ENCODE measurements at places on chromosomes 2 and 18.

DNA sequence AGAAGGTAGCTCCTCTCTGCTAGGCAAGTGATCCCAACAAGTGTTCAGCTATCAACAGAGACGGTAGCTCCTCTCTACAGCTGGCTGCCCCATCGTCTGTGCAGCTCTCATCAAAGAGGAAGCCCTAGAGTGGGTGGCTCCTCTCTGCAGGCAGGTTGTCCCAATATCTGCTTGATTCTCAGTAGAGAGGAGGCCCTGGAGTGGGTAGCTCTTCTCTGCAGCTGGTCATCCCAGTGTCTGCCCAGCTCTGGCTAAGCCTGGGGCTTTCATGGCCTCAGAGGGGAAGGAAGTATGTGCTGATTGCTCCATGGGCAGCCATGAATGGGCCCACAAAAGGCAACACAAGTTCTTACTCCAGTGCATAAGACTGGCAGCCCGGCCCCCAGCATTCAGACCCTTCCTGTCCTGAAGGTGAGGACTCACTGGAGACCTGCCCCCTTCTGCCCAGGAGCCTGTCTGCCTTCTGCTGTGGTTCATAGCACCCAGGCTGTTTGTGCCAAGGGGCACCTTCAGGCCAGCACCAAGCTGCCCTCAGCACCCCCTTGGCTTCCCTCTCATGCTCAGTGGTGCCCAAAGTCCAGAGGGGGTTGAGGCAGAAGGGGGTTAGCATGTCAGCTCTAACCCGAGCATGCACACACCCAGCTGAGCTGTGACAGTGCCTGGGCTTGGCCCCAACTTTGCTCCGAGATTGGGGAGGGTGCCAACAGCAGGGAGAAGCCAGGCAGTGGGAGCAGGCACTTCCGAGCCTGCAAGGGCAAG is 48.9 kb downstream of the CCDC68 start:
- no peak for DNase-seq

DNA sequence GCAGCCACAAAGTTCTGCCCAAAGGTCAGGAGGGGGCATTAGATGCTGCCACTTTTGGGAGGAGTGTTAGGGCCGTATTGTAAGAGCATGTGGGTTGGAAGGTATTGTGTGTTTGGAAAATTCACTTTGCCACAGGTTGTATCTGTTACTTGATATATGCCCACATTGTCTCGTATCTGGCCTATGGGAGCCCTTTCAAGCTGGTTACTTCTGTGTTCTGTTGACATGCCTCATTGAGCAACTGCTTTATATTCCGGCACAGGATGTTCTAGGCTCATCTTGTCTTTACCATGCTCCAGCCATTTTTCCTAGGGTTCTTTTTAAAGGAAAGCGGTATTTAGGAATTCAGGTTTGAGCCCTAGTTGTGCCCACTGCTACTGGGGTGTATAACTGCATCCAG is 6.0 kb downstream of the ADNP2 start:
- no peak for DNase-seq

DNA sequence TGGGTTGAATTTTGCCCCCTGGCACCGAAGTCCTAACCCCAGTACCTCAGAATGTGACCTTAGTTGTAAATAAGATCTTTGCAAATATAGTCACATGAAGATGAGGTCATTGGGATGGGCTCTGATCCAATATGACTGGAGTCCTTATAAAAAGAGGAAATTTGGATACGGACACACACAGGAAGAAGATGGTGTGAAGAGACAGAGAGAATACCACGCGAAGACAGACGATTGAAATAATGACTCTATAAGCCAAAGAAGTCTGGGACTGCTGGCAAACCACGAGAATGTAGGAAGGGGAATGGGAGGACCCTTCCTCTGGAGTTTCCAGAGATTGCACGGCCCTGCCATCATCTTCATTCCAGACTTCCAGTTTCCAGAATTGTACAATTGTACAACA is 98.6 kb downstream of the CPO start:
- DNase-seq, result no peak

DNA sequence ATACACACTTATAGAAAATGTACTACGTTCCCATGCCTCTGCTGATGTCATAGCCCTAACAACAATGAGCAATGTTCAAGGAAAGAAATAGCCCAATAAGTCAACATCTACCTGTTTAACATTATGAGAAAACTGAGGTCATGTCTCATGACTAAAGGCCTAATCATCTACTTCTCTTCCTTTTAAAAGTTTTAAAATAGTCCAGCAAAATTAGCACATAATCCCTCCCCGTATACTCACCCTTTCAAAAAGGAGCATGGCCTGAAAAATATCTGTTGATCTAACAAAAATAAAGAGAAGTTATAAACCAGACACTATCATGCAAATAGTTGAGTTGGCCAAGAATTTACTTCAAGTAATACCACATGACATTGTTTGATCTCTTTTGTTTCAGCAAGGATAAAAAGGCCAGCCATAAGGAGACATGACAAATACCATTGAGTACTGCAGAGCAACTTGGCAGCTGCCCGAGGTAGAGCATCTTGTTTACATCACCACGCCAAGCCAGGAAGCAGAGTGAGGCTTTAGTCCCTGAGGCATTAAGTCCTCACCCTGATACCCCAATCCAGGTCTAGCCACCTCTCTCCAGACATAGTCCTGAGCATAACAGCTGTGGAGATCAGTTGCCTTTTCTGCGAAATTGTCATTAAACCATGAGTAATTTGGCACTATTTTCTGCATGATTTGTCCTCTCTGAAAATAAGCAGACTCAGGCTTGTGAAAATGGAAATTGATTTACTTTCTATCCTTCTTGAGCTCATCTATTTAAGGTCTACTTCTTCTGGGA is 137.4 kb upstream of the ETAA1 start:
- DNase-seq, result peak; percentile 35

DNA sequence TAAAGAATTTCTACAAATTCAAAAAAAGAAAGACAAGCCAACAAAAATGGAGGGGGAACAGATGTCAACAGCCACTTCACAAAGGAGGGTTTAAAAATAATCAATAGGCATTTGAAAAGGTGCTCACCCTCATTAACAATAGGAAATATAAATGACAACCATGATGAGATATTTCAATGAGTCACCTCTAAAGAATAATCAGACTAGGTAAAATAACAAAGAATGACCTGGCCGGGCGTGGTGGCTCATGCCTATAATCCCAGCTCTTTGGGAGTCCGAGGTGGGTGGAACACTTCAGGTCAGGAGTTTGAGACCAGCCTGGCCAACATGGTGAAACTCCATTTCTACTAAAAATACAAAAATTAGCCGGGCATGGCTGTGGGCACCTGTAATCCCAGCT is 133.6 kb downstream of the KCNE4 start:
- no peak for DNase-seq

GRCh38 chr18:27311114-27311513 is 126.0 kb upstream of the CHST9 start:
- DNase-seq, result no peak

DNA sequence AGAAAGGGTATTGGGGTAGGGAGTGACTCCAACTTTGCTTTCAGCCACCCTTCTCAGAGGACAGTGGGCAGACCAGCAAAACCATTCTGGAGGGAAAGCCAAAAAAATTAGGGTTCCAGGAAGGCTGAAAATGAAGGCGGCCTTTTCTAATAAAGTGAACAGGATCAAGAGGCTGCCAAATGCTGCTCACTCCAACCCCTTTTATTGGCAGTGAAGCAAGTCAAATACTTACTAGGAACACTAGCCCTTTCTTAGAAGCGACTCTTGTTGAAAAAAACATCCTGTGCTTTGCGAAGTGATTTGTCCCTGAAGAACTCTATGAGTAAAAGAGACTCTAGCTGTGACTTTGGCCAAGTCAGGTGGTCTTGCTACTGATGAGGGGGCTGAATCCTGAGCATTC is 83.6 kb upstream of the CYP1B1 start:
- DNase-seq, result no peak

- DNase-seq, result no peak
These were observed 244.5 kb downstream of the TCF4 start for GRCh38 chr18:55343396-55344073.

DNA sequence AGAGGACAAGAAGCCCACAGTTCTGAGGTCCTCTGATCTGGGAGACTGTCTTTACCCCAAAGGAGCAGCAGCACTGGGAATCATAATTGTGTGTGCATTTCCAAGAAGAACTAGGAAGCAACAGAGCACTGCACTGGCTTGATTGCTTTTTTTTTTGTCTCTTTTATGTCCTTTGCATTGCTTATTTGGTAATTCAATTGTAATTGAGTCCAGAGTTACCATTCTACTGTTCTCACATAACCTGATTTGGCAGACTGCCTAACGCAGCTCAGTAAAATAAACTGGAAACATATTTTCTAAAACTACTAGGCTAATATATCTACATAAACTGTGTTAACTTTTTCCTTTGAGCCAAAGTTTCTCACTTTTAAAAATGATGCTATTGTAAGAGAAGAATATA is 190.3 kb upstream of the SLC8A1 start:
- no peak for DNase-seq

DNA sequence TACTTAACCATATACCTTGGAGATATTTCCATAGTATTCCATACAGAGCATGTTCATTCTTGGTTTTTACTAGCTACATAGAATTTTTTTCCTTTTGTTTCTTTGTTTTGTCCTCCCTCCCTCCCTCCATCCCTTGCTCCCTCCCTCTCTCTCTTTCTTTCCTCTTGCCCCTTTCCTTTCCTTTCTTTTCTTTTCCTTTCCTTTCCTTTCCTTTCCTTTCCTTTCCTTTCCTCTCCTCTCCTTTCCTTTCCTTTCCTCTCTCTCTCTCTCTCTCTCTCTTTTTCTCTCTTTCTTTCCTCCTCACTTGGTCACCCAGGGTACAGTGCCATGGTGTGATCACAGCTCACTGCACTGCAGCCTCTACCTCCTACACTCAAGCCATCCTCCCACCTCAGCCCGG is 28.3 kb downstream of the RPL37A start:
- DNase-seq, result no peak

DNA sequence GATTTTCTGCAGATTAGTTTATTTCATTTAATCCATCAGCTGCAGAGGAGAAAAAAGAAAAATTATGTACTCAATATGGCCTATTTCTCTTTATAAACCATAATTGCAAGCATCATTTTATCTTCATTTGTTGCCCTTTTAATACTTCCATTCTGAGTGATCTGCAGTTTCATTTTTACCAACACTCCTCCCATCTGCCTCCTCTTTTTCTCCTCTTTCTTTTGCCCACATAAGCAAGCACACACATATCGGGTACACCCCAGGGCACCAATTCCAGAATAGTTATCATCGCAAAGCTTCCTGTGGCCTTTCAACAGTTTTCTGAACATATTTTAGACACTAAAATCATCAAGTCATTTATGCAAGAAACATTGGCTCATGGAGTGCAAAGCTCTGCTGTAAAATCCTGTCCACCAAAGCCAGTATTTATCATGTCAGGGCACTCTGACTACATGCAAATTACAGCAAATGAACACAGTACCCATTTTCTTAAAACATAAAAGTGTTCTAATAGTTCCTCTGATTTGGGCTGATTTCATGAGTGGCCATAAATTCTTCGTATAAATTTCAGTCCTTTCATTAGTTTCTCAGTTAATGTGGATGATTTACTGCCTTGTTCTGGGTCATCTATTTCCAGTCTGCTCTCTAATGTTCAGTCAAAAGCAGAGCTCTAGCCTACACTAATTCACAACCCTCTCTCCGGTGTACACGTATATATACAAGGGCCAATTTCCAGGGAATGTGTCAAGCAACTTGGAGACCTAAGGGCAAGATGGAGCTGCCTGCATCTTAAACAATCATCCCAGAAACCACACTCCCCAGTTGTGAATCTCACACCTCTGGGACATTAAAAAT is 281.3 kb downstream of the STK39 start:
- DNase-seq, result no peak

- no peak for DNase-seq
These were observed 79.8 kb upstream of the PID1 start for GRCh38 chr2:229350883-229351282.

DNA sequence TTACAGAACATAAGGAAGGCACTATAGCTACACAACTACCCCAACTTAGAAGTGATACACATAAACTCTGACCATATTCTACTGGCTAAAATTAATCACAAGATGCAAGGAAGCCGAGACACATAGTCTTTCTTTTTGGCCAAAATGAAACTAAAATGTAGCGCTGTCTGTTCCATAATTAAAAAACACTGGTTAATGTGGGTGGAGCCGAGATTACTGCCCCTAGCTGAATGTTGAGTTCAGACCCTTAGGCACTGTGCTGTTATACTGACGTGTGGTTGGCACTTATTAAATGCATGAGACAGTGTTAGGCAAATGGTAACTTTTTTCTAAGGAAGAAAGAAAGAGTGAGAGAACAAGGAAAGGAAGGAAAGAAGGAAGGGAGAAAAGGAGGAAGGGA is 254.6 kb upstream of the RND3 start:
- no peak for DNase-seq

DNA sequence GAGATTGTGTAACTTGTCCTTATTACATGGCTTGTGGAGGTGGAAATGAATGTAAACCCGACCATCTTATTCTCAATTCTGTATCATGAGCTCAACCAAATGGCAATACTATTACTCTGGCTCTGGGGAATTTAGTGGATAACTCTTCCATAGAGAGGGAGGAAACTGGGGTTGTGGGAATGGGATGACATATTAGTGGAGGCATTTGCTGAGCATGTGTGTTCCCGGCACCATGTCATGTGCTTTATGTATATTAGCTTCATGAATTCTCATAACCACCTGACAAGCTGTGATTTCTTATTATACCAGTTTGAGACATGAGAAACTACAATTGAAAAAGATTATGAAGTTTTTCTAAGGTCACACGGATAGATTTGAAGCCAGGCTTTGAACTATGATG is 112.8 kb upstream of the TMEFF2 start:
- DNase-seq, result no peak

- DNase-seq, result no peak
These were observed 188.1 kb downstream of the TMEM18 start for GRCh38 chr2:489084-489483.

GRCh38 chr2:26816893-26817292 is 31.0 kb downstream of the CENPA start:
- DNase-seq, result peak; percentile 33

GRCh38 chr2:162342841-162343240 is 1.1 kb upstream of the GCA start:
- no peak for DNase-seq

DNA sequence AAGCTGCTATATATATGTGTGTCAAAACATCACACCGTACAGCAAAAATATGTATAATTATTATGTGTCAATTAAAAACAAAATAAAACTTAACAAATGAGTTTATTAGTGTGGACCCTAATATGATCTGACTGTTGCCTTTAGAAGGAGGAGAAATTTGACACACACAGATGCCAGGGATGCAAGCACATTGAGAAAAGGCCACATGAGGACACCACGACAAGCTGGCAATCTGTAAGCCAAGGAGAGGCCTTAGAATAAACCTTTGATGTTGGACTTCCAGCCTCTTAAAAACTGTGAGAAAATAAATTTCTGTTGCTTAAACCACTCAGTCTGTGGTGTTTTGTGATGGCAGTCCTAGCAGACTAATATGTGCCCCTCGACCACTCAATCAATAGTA is 214.7 kb downstream of the KCNS3 start:
- no peak for DNase-seq
